ENCODE measurements at places on chromosomes 1 and 21.

GRCh38 chr21:36695671-36696389, 3.1 kb upstream of the SIM2 start:
- no peak for DNase-seq

GRCh38 chr1:90725657-90726424, 8.7 kb upstream of the BARHL2 start:
- no peak for DNase-seq

DNA sequence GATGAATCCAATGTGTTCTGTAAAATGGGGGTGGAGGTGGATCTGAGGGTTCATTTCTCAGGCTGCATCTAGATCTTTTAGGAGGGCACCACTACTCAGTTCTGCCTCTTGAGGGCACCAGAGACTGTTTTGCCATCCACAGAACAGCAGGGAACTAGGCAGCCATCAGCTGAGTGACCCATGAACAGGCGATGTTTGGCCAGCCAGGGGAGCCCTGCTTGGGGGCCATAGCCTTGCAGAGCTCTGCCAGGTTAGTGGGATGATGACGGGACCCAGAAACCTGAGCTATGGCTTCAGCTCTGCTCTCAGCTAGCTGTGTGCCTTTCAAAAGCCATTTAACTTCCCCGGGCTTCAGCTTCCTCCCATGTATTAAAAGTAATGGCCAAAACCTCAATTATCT, 13.4 kb upstream of the NOS1AP start:
- peak; percentile 80 for DNase-seq

GRCh38 chr1:247456021-247456420, 1.9 kb downstream of the OR2B11 start:
- DNase-seq = no peak

DNA sequence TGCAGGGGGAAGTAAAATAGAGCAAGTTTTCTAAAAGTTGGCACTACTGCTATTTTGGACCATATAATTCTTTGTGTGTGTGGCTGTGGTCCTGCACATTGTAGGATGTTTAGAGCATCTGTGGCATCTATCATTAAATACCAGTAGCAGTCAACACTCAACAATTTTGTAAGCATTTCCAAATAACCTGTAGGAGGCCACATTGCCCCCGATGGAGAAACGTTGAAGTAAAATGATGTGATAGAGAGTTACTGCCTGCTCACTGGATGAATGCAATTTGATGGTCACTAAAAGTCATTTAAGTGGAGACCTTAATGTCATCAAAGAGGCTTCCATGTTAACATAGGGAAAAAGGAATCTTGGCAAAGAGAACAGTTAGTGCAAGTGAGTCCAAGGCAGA, 560.8 kb downstream of the NEGR1 start:
- DNase-seq = no peak

DNA sequence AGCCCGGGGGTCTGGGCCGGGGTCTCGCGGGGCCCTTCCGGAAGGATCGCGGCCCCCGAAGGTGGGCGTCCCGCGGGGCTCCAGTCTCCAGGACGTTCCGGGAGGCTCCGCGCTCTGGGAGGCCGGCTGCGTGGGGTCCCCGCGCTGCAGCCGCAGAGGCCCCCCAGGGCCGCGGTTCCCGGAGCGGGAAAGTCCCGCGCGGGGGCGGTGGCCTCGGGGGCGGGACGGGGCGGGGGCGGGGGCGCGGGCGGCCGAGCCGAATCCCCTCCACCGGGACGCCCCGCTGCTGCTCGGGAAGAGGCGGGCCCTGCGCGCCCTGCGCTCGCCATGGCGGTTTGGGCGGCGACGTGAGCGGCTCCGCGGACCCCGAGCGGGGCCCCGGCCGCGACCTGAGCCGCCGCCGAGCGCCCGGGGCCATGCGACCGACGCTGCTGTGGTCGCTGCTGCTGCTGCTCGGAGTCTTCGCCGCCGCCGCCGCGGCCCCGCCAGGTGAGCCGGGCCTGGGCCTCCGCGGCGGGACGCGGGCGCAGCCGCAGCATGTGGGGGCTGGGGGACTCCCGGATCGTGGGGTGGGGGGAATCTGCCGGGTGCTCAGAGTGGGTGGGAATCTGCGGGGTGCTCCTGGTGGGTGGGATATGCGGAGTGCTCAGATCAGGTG, at the start of gene IFNGR2:
IFNGR2 (plus strand) TSS at position 286 of the 658 bp plus-strand sequence; CDS start at position 417, 131 bp downstream.
- no peak for DNase-seq

- DNase-seq = no peak
Measured at GRCh38 chr1:114234408-114235124, 80.9 kb upstream of the SYT6 start.

DNA sequence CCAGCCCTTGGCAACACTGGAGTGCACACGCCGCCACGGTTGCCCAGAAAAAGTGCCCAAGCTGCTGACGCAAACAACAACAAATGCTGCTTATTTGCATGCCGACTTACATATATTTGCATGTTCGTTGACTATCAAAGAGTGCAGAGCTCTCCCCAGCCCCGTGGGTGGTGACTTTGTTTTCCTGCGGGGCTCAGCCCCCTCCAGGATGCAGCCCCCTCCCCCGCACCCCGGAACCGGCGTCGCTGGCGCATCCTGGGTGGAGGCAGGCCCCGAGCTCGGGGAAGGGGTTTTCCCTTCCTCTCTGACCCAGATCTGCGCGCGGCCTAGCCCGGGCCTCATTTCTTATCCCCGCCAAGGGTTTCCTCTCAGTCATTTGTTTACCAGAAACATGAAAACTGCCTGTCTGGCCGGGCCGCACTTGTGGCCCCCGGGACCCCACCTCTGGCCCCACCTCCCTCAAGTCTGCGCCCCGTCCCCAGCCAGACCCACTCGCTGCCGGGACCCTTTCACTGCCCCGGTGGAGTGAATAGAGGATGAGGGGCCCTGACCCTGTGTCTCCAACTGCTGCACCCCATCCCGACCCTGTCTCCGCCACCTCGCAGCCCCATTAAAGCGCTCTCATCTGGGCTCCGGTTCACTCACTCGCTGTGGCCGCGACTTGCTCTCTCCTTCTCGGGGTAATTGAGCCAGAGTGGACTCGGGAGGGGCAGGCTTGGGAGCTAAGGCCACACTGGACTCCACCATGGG, 5.5 kb downstream of the TNFRSF25 start:
- no peak for DNase-seq
